Neural progenitor cell (in vitro differentiated cells): ENCODE measurements at places on chromosomes 5 and 9. TPM values are rescaled to one million over a fixed set of nuclear protein-coding genes. Genes with fewer than 3 reads are reported as not detected.

DNA sequence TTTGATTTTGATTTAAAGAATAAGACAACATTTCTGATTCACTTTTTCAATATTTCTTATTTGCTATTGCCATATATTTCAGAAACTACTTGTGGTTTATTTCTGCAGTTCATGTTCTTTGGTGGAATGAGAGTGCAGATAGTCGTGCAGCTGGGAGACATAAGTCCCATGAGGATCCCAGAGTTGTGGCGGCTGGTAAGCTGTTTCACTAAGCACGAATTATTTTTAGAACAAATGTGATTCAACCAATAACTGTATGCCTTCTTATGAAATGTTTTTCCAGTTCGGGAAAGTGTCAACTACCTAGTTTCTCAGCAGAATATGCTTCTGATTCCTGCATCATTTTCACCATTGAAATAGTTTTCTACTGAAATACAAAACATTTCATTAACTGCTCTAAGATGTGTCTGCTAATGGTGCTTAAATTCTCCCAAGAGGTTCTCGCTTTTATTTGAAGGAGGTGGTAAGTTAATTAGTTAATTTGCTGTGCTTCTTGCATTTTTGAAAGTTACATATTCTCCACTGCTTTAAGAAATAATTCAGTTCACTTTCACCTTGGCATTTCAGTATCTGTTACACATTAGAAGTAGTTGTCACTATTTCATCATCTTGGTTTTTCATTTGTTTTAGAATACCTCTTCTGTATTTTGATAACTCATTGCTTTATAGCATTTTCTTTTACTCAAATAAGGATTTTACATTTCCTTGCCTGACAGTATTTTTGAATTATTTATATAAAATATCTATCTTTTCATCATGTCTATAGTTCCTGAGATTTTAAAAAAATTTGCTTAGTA lies 9.0 kb downstream of the NIPSNAP3B start:
- no peak for DNase-seq

SAP30L gene
- 13.2 and 24.8 TPM in 2 replicates for total RNA-seq

GRCh38 chr5:135574493-135574892 lies 4.3 kb downstream of the CXCL14 start:
- no peak for DNase-seq

PCDHB5 gene
- total RNA-seq, result 11.9 and 15.2 TPM in 2 replicates

PCDHA6 gene
- 2.0 and 2.8 TPM in 2 replicates for total RNA-seq

DNA sequence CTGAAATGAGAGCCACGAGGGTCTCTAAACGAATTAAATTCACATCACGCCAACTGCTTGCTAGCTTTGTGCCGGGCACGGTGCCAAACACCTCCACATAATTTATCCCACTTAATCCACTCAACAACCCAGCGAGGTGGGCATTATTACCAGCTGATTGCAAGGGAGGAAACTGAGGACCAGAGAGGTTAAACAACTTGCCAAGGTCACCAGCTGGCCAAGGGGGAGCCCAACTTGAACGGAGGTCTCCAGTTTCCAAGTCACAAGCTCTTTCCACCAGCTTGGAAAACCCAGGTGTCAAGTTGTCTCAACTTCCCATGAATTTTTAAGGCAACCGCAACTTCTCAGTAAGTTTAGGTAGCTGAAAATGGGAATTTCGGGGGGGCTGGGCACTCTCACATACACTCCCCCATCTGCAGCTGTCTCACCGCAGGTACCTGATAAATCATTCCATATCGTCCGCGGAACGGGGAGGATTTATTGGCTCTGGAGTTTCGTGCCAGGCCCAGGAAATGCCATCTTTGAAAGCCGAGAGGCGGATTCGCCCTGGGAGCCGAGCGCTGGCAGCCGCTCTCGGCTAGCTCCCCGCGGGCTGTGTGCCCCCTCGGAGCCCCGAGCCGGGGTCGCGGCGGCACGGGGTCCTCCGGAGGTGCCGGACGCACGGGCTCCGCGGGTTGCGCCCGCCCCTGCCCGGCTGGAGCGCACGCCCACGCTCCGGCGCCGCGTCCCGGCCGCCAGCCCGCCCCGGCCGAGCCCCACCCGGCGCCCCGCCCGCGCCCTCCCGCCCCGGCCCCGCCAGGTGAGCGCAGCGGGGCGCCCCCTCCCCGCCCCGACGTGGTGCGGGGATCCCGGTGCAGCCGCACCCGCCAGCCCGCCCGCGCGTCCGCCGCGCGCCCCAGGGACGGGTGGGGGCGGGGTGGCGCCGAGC lies 617 bp downstream of the PTPN3 start:
- DNase-seq, result peak; percentile 49

GRCh38 chr9:33099754-33100153 lies 23.3 kb upstream of the SMU1 start:
- DNase-seq, result no peak

GRCh38 chr5:17470064-17470463 lies 28.0 kb upstream of the TAF11L2 start:
- no peak for DNase-seq

TAL2 gene
- 2.5 TPM in 1 of 2 replicates, not detected in the other for total RNA-seq

C5orf58 gene
- total RNA-seq, result not detected in 2 replicates
